ENCODE measurements at places on chromosomes 7 and 10. TPM values are rescaled to one million over a fixed set of nuclear protein-coding genes. Genes with fewer than 3 reads are reported as not detected.

Gene TACR2
- not detected for total RNA-seq

Gene DNAH11
- total RNA-seq = 0.48 TPM

Gene FLNC
- 0.05 TPM for total RNA-seq

Gene PHYHIPL
- total RNA-seq = not detected

Gene WNT2
- not detected for total RNA-seq

All from natural killer cell (primary cell).